NB4 (cell line): ENCODE measurements at places on chromosomes 7 and 10.

DNA sequence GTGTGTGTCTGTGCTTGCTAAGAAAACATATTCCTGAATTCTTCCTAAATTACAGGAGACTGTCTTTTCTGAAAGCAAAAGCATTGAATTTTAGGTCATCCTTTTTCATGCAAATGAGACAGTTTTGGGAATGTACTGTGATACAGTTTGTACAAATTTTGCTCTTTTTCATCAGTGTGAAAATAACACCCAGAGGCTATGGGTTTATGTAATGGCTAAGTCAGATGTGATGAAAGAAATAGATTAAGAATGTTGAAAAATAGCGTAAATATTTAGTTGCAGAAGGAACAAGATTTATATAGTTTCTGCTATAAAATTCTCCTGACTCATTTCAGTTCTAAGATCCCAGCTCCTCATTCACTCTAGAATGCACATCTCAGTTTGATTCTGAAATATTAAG is 24.6 kb downstream of the POM121L12 start:
- no peak for DNase-seq

- DNase-seq = no peak
Observed at GRCh38 chr10:4820804-4821401, 5.1 kb upstream of the AKR1E2 start.

- no peak for DNase-seq
Observed at GRCh38 chr10:120415709-120416330, 41.2 kb upstream of the PLPP4 start.

- no peak for DNase-seq
Observed at GRCh38 chr10:46536781-46537180, 19.7 kb downstream of the GPRIN2 start.

DNA sequence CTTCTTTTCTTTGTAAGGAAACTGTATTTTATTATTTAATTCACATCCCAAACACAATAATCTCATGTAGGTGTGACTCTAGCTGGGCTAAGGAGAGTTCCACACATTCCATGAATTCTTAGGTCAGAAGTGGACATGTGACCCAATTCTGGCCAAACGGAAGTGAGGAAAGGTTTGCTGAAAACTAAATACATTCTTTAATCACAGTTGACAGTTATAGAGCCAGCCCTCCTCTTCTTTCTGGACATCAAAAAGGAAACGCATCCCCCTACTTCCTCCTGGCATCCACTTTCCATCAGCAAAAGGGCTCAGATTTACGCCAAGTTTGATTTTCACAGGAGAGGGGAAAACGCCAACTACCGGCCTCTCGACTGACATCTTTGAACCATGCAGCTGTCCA is 774.4 kb upstream of the POM121L12 start:
- DNase-seq = no peak

GRCh38 chr7:15647309-15647708 is 39.2 kb downstream of the MEOX2 start:
- no peak for DNase-seq

DNA sequence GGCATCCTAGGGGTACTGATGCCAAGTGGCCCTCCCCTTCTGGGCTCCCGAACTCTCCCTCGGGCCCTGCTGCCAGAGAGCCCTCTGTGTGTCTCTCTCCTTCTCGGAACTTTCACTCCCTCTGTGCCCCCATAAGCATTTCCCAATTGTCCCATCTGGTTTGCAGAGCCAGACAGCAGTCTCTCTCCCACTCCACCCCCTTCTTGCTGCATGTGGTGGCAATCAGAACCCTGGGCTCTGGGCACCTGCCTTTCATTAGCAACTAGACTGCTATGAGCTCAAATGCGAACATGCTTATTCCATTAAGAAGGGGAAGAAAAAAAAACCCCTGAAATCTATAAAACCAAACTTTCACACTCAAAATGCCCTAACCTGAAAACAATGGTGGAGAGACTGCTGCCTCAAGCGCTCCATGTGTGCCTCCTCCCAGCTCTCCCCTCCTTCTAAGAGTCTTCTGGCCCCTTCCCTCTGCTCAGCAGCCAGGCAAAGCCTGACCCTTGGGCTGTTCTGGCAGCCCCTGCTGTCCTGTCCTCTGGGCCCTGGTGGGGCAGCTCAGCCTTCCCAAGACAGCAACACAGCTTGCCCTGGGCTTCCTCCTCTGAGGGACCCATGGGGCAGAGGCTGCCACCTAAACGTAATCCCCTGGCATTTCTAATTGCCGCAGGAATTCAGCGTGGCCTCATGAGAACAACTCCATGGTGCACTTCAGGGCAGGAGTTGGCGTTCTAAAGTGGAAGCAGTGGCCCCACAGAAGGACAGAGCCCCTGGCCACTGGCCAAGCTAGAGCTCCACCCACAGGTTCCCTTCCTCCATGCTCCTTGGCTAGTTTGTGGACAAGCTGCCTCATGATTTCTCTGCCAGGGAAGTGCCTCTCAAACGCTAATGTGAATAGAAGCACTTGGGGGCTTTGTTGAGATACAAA is 415.4 kb downstream of the PLXNA4 start:
- DNase-seq = no peak

DNA sequence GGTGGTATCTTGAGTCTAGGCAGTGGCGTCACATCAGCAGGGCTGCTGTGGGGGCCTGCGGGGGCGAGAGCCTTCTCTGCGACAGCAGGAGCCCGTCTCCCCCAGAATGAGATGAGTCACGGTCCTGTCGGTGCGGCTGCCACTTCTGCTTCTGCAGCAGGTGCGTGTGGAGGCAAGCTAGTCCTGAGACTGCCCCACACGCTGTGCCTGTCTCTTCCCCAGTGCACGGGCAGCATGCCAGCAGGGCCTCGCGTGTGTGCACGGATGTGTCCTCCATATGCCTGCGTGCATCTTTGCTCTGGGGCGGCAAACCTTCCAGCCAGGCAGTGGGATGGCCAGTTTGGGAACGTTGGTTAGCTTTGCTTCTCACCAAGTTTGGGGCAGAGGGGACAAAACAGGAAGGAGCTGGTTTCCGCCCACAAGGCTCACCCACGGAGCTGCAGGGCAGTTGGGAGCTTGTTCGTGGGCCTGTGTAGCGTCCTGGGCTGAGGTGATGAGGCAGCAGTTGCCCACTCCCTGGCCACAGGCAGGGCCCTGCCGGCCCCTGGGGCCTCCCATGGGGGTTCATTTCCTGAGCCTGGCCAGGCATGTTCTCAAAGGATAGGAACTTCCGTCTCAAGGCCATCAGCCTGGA is 60.8 kb upstream of the PPIF start:
- DNase-seq = peak; percentile 100

GRCh38 chr7:155693826-155694225 is 49.4 kb downstream of the RBM33 start:
- no peak for DNase-seq

- no peak for DNase-seq
Observed at GRCh38 chr7:105126436-105126975, 112.5 kb downstream of the KMT2E start.

- DNase-seq = no peak
Observed at GRCh38 chr7:150936018-150936417, 42.1 kb downstream of the KCNH2 start.

GRCh38 chr7:24456526-24457218 is 116.6 kb upstream of the PALS2 start:
- DNase-seq = no peak

GRCh38 chr10:49768329-49768728 is 6.2 kb upstream of the OGDHL start:
- DNase-seq = no peak

DNA sequence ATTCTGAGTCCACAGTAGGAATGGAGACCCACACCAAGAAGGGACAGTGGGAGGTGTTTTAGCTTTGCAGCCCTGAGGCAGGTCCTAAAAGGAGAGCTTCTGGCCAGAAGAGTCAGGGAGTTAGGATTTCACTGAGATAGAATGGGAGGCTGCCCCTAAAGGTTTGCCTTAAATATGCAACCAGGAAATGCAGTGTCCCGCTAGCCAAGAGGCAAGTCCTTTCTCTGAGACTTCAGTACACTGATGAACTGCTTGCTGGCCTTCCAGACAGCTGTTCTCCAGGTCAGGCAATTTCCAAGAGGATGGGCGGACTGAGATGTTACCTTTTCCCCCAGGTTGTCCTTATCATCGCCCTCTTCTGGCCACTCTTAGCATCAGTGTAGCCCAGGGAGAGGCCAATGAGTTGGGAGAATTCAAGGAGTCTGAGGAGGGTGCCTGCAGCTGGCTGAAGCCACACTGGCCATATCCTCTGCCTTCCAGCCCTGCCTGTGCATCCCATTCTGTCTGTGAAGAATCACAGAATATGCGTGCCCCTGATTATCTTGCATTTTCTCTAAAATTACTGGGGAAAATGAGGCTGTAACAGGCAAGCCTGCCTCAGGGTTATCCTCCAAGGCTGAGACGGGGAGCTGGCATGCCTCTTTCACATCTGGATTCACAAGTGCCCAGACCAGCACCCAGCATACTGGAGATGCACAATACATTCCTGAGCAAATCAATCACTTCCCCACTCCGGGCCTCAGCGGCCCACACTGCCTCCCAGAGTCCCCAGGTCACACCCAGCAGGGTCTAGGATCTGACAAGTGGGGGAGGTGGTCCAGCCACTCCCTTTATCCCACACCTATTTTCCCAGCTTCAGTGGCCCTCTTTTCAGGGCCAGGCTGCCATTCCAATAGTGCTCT is 2.4 kb downstream of the TLL2 start:
- peak; percentile 55 for DNase-seq

DNA sequence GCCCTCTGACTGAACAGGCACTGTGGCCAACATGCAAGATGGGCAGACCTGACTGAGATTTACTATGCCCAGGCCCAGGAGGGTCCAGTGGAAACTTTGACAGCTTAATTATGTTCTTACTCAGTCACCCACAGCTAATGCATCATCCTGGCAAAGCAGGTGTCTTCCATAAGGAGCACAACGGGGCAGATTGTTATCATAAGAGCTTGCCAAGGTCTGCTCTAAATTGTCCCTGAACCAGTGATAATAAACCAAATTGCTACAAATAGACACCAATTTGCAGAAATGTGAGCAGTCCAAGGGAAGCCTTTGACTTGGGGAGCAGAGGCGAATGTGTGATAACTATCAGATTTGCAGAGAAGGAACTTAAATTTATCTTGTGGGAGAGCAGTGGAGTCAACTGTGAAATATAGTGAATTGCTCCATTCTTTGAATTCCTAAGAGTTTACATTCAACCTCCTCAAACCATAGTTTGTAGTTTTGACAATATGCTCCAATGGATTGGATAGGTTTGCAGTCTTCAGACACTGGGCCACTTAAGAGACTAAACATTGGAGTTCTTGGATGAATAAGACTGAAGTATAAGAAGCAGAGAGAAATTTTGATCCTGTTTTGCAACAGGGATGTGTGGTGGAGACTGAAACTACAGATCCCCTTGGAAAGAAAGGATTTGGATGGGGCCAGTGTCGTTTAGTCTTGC is 494.7 kb downstream of the CCSER2 start:
- no peak for DNase-seq

DNA sequence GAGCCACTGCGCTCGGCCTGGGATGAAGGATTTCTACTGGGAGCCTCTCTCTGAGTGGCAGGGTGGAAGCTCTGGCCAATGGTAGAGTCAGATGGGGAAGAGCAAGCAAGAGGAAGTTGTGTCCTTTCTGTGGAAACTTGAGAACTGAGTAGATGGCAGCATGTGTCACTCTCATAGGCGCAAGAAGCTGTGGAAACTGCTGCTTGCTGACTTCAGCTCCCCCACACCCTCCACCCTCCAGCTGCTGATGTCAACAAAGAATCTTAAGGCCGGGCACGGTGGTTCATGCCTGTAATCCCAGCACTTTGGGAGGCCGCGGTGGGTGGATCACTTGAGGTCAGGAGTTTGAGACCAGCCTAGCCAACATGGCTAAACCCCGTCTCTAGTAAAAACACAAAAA is 39.8 kb upstream of the SRGN start:
- peak; percentile 97 for DNase-seq

DNA sequence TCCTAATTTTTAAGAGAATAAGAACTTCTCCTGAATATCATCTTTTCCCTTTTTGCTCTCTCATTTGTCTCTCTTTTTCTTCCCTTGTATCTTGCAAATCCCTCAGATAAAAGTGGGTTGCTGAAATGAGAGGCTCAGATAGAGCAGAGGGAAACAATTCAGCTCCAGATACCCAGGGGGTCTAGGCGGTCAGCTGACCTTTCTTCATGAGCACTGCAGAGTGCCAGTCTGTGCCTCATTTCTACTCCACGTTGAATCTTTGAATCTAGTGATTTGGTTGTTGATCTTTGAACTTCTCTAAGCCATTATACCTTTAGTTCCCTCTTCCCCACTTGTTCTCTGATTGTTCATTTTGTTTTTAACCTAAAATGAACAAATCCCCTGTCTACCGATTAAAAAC is 572.6 kb downstream of the PTPRN2 start:
- no peak for DNase-seq

GRCh38 chr10:124229201-124229988 is 136.0 kb upstream of the CHST15 start:
- DNase-seq = no peak

DNA sequence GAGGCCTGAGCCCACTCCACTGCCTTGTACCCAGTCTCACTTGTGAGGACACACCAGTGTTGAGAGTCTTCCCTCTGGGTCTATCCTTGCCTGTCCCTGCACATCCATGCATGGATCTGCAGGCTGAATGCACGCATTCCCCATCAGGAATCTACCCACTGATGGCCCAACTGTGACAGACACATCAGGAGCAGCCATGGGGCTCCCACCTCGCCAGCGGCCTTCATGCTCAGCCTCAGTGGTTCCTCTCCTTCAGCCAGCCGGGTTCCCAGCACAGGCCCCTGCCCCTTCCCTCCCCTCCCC is 21.3 kb downstream of the ANTXRL start:
- no peak for DNase-seq

DNA sequence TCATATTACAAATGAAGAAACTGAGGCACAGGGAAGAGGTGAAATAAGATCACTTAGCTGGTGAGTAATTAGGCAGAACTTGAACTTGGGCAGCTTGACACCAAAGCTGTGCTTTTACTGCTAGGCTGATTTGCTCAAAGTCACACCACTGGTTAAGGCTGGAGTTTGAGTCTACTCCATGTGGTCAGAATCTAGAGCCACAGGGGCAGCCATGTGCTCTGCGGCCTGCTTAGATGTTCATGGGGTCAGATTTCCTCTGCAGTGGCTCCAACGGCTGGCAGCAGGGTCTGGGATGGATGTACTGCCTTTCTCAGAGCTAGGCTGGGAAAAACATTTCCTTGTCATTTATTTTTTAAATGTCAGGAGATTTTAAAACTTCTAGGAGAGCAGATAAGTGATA is 417.5 kb downstream of the KCNMA1 start:
- no peak for DNase-seq

GRCh38 chr10:112507046-112507445 is 60.0 kb downstream of the VTI1A start:
- DNase-seq = no peak
